ENCODE measurements at places on chromosomes 12 and 14. TPM values are rescaled to one million over a fixed set of nuclear protein-coding genes. Genes with fewer than 3 reads are reported as not detected.

IGF1 gene
- 1.4 TPM for total RNA-seq

ART4 gene
- total RNA-seq = 23.8 TPM

PRIM1 gene
- 9.1 TPM for total RNA-seq

AICDA gene
- not detected for total RNA-seq

PLEKHD1 gene
- total RNA-seq = not detected

LTBR gene
- total RNA-seq = 108 TPM

PMCH gene
- 0.76 TPM for total RNA-seq

GPHN gene
- 11.1 TPM for total RNA-seq

Measured in vein endothelial cell (primary cell).